ENCODE measurements at places on chromosomes 7 and 10. TPM values are rescaled to one million over a fixed set of nuclear protein-coding genes. Genes with fewer than 3 reads are reported as not detected.

GRCh38 chr10:369221-369683 is 234.0 kb downstream of the ZMYND11 start:
- no peak for DNase-seq

- DNase-seq: no peak
Observed at GRCh38 chr7:149610441-149611011, 112.9 kb upstream of the ZNF746 start.

GATA3 gene
- total RNA-seq: 1.1 TPM

DNA sequence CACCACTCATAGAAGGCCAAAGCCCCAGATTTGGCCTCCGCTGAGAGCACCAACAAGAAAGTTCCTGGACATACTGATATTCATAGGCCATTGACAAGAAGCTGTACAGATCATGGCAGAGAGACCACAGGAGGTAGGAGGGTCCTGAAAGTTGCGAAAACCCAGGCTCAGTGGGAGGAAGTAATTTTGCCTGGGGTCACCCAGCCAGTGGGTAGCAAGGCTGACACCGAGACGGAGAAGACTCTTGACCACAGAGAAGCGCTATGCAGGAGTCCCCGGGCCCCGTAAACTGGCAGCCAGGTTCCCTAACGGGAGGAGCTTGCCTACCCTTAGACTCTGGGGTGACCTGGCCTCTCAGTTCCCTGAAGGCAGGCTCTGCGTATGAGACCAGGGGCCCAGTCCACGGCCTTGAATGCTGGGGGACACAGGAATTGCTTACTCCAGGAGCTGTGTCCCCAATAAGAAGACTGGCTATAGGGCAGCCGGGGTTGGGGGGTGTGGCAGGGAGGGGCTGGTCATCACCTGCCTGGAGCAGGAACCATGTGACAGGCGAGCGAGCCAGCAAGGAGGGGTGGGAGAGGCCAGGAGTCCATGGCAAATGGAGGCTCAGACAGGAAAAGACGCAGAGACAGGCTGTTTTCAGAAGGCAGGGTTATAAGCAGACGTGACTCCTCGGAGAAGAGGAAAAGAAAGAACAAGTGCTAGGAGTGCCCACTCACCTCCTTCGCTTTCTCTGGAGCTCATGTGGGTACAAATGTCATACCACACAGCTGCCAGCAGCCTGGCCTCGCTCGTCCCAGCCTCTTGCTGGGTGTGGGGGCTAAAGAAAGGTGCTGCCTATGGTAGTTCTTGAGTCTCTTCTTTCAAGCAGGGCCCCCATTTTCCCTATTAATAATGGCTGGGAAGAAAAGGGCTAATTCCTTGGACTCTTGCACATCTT is 24.6 kb upstream of the NPFFR1 start:
- DNase-seq: no peak

DNA sequence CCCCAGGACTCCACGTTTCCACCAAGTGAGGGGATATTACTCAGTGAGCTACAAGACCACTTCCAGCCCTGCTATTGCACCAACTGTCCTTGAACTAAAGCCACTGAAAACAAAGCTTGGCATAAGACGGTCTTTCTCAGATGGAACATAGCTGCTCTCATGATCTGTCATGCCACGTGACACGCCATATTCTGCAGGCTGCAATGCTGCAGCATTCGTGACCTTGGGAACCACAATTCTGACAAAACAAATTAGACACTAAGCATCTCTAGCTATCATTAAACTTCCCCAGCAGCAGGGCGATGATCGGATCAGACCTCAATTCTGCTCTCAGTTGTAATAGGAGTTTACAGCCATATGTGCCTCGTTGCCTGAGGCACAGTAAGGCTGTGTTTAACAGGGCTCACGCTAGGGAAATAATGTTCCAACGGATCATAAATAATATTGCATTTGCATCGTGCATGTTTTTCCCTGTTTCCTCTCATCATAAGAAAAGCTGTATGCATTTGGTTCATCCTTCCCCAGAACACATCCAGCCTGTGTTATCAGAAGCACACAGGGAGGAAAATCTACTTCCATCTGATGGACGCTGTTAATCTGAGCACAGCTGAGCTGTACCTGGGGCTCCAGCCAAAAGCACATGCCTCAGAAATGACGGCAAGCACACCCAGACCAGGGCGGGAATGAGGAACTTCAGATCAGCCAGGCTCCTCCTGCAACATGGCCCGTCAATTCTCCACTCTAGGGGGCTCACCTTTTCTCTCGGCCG is 38.6 kb upstream of the CNPY1 start:
- DNase-seq: no peak

- DNase-seq: peak; percentile 2
Observed at GRCh38 chr7:51471210-51471980, 154.8 kb upstream of the COBL start.

SEMA4G gene
- total RNA-seq: 13.3 TPM

RNF148 gene
- total RNA-seq: 3.6 TPM

Data from thyroid gland (tissue), 4 donors.